ENCODE measurements at places on chromosomes 16 and 17.
A peak's percentile ranks its signal among the peaks of the same experiment; 100 is the strongest.

DNA sequence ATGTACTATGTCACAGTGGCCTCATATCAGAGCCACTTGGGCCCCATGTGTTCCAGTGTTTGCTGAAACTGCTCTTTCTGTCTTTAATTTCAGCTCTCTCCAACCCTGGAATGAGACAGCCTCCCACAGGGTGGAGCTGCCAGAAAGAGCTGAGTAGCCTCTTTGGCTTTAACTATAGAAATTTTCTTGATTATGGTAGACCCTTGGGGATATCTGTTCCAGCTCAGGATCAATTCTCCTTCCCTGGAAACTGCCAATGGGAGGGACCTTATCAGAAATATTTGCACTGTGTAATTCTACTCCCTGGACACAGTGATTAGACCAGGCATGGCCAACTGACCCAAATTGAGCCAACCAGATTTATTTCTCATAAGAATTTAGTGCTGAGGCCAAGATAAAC lies 39.0 kb upstream of the KDM8 start:
- no peak for DNase-seq

DNA sequence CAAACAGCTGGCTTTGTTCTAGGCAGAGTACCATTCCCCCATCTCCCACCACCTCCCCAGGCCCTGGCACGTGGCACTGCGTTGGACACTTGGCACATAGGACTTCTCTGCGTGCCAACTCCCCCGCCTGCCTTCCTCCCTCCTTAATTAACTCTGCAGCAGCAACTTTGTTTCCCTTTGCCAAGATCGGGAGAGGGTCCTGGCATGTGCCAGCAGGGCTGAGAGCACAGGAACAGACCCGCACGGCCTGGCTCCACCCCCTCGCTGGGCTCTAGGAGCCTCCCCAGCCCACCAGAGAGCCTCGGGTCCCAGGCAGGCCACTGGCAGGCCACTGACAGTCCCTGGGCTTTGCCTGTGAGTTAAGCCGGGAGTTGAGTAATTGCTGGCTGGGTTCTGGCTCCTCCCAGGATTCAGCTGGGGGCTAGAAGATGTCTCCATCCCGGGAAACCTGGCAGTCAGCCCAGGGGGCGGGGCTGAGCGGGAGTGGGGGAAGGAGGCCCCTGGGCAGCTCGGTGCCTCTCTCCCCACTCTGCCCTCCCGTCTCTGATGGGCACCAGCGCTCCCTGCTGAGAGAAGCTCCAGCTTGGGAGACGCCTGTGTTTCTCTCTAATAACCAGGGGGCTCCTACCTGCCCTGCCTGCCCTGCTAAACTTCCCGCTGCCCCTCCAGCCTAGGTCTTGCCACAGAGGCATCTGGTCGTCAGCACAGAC lies 224.0 kb upstream of the TNRC6C start:
- no peak for DNase-seq

DNA sequence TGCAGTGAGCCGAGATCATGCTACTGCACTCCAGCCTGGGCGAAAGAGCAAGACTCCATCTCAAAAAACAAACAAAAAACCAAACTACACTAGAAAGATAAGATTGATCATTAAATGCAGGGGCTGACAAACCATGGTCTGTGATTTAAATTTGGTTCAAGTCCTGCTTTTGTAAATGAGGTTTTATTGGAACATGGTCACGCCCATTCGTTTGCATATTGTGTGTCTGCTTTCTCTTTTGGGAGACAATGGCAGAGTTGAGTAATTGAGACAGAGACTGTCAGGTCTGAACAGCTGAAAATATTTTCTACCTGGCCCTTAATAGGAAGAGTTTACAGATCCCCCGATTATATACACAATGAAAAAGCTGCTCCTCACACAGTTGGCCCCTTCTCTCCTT lies 235.5 kb upstream of the EEF2KMT start:
- DNase-seq, result no peak

DNA sequence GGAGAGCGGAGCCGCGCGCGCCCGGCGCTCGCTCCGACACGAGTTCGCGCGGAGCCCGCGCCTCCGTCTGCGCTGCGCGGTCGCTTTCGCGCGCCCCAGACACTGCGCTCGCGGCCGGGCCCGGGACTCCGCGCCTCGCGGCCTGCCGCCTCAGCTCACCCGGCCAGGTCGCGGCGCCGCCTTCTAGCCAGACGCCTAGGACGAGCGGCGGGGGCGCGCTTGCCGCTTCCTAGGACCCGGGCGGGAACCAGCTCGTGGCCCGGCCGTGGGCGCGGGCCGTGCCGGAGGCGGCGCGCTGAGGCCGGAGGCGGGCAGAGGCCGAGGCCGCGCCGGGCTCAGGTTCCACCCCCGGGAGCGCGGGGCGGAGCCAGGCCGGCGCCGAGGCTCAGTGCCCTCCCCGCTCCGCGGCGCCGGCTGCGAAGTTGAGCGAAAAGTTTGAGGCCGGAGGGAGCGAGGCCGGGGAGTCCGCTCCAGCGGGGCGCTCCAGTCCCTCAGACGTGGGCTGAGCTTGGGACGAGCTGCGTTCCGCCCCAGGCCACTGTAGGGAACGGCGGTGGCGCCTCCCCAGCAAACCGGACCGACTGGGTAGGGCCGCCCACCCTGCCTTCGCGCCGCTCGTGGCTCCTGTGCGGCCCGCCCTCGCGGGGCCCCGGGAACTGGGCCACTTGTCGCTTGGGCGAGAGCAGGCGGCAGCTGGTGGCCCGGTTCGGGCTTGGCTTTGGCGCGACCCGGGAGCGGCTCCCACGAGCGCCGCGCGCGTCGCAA lies at the start of gene SPHK1:
SPHK1 (plus strand) TSS at position 388 of the 765 bp plus-strand sequence. CDS start 1,036 bp downstream, outside the sequence.
- peak; percentile 78 for DNase-seq

DNA sequence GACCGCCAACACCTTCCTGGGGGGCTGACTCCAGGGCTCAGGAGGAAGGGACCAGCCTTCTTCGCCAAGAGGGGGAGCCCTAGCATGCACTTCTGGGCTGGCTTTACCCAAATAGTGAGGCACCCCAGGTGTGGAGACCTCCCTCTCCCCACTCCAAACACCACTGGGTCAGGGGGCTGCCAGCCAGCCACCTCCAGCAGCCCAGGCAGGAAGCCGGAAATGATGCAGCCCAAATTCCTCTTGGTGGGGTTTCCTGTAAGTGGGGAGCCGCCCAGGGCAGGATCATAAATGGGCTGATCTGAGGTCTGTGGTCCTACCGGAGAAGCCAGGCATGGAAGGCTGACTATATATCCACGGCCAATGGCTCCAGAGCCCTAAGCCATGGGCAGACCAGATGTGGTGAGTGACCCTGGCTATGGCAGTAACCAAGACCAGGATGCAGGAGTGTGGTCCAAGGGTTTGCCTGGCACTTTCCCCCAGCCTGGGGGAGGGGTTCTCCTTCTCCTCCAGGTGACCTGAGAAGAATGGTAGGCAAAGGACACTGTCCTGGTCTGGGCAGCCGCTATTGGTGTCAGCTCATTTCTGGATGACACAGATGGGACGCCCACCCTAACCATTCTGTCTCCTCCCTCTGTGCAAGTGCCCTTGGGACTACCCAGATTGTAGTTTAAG lies 4.2 kb downstream of the GIT1 start:
- no peak for DNase-seq

DNA sequence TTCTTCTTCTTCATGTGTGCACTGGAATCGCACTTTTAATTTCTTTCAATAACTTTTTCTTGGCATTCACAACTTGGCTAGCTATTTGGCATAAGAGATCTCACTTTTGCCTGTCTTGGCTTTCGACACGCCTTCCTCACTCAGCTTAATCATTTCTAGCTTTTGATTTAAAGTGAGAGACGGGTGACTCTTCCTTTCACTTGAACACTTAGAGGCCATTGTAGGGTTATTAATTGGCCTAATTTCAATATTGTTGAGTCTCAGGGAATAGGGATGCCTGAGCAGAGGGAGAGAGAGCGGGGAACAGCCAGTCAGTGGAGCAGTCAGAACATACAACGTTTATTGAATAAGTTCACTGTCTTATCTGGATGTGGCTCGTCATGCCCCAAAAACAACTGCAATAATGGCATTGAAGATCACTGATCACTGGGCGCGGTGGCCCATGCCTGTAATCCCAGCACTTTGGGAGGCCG lies 200.3 kb downstream of the SEC14L1 start:
- DNase-seq, result no peak

- DNase-seq, result peak; percentile 38
These were observed 44.2 kb downstream of the HELZ start for GRCh38 chr17:67200727-67201301.

DNA sequence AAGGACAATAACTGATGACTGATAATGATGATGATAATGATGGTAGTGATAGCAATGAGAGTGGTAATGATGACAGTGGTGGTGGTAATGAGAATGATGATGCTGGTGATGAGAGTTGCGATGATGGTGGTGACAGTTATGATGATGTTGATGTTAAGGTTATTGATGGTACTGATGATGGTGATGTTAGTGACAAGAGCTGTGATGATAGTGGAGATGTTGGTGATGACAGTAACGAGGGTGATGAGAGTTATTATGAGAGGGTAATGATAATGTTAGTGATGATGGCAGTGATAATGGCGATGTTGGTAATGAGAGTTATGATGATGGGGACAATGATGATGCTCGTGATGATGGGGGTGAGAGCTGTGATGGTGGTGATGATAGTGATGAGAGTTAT lies 13.2 kb upstream of the TMEM132E start:
- DNase-seq, result no peak

GRCh38 chr17:34865716-34866115 lies 95.5 kb downstream of the CCT6B start:
- DNase-seq, result no peak

- no peak for DNase-seq
These were observed 5.8 kb downstream of the GPT2 start for GRCh38 chr16:46889942-46890300.

- DNase-seq, result peak; percentile 95
These were observed 472 bp upstream of the ARHGDIA start for GRCh38 chr17:81871387-81872230.

GRCh38 chr16:49801290-49801689 lies 54.6 kb downstream of the ZNF423 start:
- no peak for DNase-seq

- no peak for DNase-seq
These were observed 6.7 kb downstream of the ABCA3 start for GRCh38 chr16:2333772-2334379.

- no peak for DNase-seq
These were observed 21.7 kb upstream of the GOSR2 start for GRCh38 chr17:46901291-46901690.

GRCh38 chr17:50631908-50632571 lies 2.6 kb upstream of the ABCC3 start:
- no peak for DNase-seq

GRCh38 chr17:7480089-7480384 lies 606 bp upstream of the ZBTB4 start:
- no peak for DNase-seq

GRCh38 chr16:12289175-12290063 lies 312.9 kb downstream of the SNX29 start:
- no peak for DNase-seq

DNA sequence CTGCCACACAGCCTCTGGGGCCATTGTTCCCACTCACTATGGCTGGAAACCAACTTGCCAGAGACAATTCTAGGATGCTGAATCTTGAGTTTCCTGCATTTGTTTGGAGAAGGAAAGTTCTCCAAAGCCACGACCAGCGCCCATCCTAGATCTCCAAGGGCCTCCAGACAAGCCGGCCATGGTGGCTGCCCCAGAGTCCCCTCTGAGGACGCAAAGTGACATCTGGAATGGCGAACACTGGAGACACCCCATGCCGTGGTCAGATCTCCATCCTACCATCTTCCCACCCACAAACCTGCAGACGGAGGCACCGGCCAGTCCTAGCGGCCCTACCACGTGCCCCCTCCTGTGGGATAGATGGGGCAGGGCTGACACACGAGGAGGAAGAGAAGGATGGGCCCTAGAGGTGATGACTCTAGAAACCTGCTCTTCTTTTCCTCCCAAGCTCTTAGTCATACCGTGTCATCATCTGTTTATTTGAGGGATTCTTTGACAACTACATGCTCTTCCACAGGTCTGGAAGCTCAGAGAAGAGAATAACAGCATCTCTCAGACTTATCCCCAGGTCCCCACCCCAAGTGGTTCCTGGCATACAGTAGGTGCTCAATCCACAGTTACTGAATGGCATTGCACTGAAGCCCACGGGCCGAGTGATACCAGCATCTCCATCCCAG lies 71.3 kb downstream of the MYH11 start:
- no peak for DNase-seq

DNA sequence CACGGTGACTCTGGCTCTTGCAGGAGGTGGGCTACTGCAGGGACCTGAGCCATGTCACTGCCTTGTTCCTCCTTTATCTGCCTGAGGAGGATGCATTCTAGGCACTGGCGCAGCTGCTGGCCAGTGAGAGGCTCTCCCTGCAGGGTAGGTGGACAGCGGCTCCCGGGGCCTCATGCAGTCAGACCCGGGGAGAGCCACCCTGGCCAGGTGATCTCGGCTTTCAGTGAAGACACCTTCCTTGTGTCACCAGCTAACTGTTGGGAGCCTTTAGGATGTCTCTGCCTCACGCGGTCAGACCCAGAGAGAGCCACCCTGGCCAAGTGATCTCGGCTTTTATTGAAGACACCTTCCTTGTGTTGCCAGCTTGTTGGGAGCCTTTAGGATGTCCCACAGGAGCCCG lies 31.7 kb upstream of the KSR1 start:
- no peak for DNase-seq

- no peak for DNase-seq
These were observed 13.2 kb upstream of the SPN start for GRCh38 chr16:29649588-29650494.

DNA sequence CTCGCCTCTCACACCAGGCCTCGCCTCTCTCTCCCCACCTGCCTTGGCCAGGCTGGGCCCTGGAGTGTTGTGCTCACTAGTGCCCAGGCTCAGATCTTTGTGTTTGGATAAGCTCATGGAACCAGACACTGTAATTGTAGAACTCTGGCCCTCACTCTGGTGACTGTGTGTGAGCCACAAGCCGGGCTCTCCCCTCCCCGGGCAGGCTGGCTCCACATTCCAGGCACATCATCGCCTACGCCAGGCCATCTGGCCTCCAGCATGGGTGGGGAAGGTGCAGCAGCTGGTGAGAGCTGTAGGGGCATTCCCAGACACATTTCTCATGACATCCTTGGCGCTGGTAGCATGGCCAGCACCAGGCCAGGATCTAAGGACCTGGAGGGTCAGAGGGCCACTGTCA lies 202.3 kb downstream of the RAB11FIP4 start:
- DNase-seq, result no peak

- DNase-seq, result peak; percentile 83
These were observed 2.6 kb downstream of the SHBG start for GRCh38 chr17:7632492-7632894.

GRCh38 chr16:19210968-19211367 lies 42.9 kb downstream of the SYT17 start:
- DNase-seq, result no peak

GRCh38 chr17:30095507-30096244 lies 20.9 kb upstream of the NSRP1 start:
- peak; percentile 18 for DNase-seq

DNA sequence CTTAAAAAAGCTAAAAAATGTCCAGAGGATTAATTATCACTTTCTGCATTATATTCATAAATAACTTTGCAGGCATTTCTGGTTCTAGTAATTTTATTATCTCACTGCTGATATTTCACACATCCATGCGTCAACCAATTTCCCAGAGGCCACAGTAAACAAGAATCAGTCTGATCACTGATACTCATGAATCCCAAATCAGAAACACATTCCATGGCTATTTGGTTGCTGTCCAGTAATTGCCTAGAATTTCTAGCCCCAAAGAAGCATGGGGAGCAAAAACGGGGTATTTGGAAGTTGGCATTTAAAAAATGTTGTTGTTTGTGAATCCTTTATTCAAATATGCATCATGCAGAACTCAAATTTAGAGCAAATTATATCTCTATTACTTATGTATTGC lies 244.8 kb downstream of the CDH8 start:
- no peak for DNase-seq

Measured in hematopoietic multipotent progenitor cell treated with erythropoietin and hydrocortisone succinate and interleukin-3 and kit ligand, for 15 days (in vitro differentiated cells).